Hematopoietic multipotent progenitor cell treated with erythropoietin and hydrocortisone succinate and interleukin-3 and kit ligand, for 4 days (in vitro differentiated cells): ENCODE measurements at places on chromosomes 1 and 21.

DNA sequence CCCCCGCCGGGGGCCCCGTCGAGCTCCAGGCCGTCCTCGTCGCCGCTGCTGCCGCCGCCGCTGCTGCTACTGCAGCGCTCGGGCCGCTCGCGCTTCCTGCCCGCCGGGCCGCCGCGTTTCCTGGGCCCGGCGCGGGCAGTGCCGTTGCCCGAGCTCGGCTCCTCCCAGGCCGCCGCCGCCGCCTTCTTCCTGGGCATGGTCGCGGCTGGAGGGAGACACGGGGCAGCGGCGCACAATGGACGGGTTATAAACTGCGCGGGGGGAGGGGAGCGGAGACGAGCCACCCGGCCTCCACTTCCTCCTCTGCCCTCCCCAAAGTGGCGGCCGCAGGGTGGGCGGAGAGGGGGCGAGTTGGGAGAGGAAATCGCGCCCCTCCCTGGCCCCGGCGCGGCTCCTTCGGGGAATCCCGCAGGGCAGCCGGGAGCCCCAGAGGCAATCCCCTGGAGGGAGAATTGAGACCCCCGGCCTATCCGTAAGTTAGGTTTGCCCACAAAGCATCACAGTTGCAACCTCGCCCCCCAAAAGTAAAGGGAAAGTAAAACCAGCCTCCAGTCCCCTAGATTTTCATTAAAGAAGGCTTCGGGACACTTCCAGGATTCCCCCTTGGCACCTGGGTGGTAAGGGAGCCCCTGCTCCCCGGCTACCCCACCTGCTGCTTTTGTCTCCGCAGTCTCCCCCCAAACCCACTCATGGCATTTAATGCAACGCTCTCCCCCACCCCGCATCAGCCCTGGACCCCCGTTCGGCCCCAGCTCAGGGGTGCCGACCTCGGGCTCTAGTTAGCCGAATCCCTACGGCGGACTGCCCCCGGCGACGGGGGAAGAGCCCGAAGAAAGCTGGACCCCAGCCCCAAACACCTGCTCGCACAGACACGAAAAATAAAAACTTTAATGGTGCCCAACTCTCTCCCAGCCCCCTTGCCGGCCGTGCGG lies 893 bp downstream of the RCC2 start:
- DNase-seq, result peak; percentile 94

- peak; percentile 39 for DNase-seq
These were observed 30.2 kb downstream of the TMEM50B start for GRCh38 chr21:33449616-33450015.

GRCh38 chr1:54356680-54357147 lies 49.5 kb downstream of the SSBP3 start:
- peak; percentile 62 for DNase-seq

- peak; percentile 87 for DNase-seq
These were observed 9.8 kb downstream of the RAP1GAP start for GRCh38 chr1:21659099-21659923.

GRCh38 chr21:44892095-44892494 lies 18.6 kb upstream of the PTTG1IP start:
- DNase-seq, result no peak

DNA sequence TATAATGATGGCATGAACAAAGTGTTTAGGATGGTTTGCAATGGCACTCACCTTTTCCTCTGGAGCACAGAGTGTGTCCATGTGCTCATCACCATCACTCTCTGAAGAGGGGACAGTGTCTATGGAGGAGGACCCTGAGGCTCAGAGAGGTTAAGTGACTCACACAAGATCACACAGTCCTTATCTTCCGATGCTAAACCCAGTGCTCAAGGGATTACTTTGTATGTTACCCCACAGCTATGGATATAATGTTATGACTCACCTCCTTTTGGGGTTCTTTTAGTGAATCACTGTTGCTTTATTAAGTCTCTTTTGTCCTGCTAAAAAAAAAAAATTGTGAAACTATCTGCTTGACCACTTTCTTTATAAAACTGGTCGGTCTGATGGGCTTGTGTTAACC lies 67.6 kb downstream of the TENT5C start:
- DNase-seq, result no peak

DNA sequence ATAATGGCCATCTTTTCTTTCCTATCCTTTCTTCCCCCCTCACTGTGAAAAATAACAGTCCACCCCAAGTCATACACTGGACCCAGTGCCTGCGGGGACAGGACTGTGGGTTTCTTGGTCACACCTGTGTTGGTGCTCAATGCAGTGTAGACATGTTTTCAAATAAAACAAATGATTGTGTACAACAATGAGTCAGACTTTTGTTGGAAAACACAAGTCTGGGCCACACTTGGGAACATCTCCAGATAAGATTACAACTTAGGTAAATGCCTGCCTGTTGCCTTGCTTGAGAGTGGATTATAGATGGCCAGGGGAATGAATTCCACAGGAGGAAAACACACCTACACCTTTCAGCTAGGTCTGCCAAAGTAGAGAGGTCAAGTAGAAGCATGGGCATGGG lies 34.1 kb downstream of the PDPN start:
- DNase-seq, result no peak
